ENCODE measurements at places on chromosomes 13 and 19. TPM values are rescaled to one million over a fixed set of nuclear protein-coding genes. Genes with fewer than 3 reads are reported as not detected.

- H3K36me3 ChIP-seq, result no peaks in the 10 kb centered on the region
- no peaks in the 10 kb centered on the region for H3K4me1 ChIP-seq
- H3K27ac ChIP-seq, result no peak overlapping the region
- peaks cover 2% of the 10 kb centered on the region for H3K27me3 ChIP-seq
- H3K4me3 ChIP-seq, result no peak overlapping the region
- no peak for DNase-seq
Observed at GRCh38 chr13:44064357-44064756, 184.7 kb downstream of the LACC1 start.

Gene MAST1
- total RNA-seq, result 0.28 TPM

- H3K27me3 ChIP-seq, result no peaks in the 10 kb centered on the region
- DNase-seq, result no peak
- H3K27ac ChIP-seq, result no peak overlapping the region
- H3K36me3 ChIP-seq, result no peaks in the 10 kb centered on the region
- peaks cover 6% of the 10 kb centered on the region for H3K4me1 ChIP-seq
Observed at GRCh38 chr13:99285432-99286182, 21.6 kb downstream of the GPR183 start.

GRCh38 chr19:14106840-14107239 lies 10.7 kb downstream of the PRKACA start:
- peaks cover 25% of the 10 kb centered on the region for H3K36me3 ChIP-seq
- no peaks in the 10 kb centered on the region for H3K27me3 ChIP-seq
- H3K27ac ChIP-seq, result no peak overlapping the region
- H3K4me1 ChIP-seq, result no peaks in the 10 kb centered on the region

DNA sequence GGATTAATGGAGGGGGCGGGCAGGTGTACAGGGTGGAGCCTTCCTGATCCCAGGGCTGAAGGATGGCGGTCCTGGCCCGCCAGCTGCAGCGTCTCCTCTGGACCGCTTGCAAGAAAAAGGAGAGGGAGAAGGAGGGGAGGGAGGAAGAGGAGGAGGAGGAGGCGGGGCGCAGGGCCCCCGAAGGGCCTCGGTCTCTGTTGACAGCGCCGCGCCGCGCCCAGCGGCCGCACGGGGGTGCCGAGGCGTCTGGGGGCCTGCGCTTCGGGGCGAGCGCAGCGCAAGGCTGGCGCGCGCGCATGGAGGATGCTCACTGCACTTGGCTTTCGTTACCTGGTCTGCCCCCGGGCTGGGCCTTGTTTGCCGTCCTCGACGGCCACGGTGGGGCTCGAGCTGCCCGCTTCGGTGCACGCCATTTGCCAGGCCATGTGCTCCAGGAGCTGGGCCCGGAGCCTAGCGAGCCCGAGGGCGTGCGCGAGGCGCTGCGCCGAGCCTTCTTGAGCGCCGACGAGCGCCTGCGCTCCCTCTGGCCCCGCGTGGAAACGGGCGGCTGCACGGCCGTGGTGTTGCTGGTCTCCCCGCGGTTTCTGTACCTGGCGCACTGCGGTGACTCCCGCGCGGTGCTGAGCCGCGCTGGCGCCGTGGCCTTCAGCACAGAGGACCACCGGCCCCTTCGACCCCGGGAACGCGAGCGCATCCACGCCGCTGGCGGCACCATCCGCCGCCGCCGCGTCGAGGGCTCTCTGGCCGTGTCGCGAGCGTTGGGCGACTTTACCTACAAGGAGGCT lies at the start of gene PPM1N:
PPM1N (plus strand) TSS at position 33 of the 785 bp plus-strand sequence; CDS start at position 63, 30 bp downstream.
- H3K27me3 ChIP-seq, result peaks cover 6% of the 10 kb centered on the region
- no peaks in the 10 kb centered on the region for H3K36me3 ChIP-seq
- peak; percentile 17 for DNase-seq
- peak within 1 kb of the TSS; percentile 29 for H3K4me3 ChIP-seq
- no peaks in the 10 kb centered on the region for H3K4me1 ChIP-seq
- H3K27ac ChIP-seq, result no peak within 1 kb of the TSS

- H3K4me1 ChIP-seq, result peaks cover 16% of the 10 kb centered on the region
- no peak overlapping the region for H3K4me3 ChIP-seq
- no peak for DNase-seq
Observed at GRCh38 chr13:35714588-35715377, 238.3 kb upstream of the MAB21L1 start.

DNA sequence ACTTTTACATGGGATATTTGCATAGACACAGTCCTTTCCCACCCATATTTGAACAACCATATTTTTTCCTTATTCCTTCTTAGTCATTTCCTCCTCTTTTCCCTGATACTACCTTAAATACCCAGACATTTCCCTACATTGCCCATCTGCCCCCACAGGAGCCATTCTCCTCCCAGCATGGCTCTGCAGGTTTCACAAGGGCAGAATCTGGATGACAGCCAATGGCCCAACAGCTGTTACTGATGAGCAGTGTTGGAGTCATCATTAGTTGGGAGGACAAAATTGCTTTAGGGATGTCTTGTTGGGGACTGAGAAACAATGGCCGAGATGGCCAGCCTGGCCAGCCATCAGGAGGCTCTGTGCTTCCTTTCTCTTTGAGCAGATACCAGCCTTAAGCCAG lies 209.5 kb downstream of the KLF5 start:
- H3K27me3 ChIP-seq, result 0 out of 2 replicates have a peak, but pooled peaks cover 2% of the 10 kb centered on the region
- no peak overlapping the region for H3K27ac ChIP-seq
- no peaks in the 10 kb centered on the region for H3K36me3 ChIP-seq

Gene ZIC2
- total RNA-seq, result not detected

Gene TINCR
- not detected for total RNA-seq

- no peak for DNase-seq
- no peaks in the 10 kb centered on the region for H3K4me1 ChIP-seq
- H3K36me3 ChIP-seq, result no peaks in the 10 kb centered on the region
- no peak overlapping the region for H3K27ac ChIP-seq
Observed at GRCh38 chr13:107138486-107138885, 570.5 kb upstream of the ARGLU1 start.

- H3K27me3 ChIP-seq, result no peaks in the 10 kb centered on the region
- peak overlapping the region; percentile 78 for H3K4me3 ChIP-seq
- peak overlapping the region; percentile 89 for H3K27ac ChIP-seq
- peaks cover 11% of the 10 kb centered on the region for H3K36me3 ChIP-seq
Observed at GRCh38 chr13:95301968-95302393, 730 bp upstream of the ABCC4 start.

DNA sequence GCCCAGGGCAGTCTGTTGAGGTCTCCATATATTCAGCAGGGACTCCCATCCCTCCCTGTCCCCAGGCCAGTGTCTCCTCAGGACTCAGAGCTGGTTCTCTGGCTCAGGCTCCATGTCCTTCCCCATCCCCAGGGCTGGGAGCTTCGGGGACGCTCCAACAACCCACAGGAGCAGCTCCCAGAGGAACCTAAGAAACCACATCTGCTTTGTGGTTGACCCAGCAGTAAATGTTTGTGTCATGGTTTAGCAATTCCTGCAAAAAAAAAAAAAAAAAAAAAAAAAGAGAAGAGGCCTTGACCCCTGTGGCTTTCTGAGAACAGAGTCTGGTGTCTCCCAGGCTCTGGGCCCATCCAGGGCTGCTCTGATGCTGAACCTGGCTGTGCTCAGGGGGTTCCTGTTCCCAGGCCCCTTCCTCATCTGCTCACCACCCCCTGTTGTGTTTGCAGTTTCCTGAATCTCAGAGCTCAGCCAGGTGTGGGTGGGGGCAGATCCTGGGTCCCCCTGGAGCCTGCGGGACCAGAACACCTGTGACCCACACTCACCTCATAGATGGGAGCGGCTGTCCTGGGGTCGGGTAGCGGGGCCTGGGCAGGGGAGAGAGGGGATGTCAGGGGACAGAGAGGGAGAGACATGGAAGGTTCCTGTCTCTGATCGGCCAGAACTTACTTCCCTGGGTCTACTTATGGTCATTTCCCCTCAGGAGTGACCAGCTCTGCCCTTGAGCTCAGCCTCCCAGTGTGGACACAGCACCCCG lies 25.2 kb upstream of the CEACAM1 start:
- no peaks in the 10 kb centered on the region for H3K4me1 ChIP-seq
- H3K4me3 ChIP-seq, result no peak overlapping the region
- H3K27ac ChIP-seq, result no peak overlapping the region
- DNase-seq, result peak; percentile 67

DNA sequence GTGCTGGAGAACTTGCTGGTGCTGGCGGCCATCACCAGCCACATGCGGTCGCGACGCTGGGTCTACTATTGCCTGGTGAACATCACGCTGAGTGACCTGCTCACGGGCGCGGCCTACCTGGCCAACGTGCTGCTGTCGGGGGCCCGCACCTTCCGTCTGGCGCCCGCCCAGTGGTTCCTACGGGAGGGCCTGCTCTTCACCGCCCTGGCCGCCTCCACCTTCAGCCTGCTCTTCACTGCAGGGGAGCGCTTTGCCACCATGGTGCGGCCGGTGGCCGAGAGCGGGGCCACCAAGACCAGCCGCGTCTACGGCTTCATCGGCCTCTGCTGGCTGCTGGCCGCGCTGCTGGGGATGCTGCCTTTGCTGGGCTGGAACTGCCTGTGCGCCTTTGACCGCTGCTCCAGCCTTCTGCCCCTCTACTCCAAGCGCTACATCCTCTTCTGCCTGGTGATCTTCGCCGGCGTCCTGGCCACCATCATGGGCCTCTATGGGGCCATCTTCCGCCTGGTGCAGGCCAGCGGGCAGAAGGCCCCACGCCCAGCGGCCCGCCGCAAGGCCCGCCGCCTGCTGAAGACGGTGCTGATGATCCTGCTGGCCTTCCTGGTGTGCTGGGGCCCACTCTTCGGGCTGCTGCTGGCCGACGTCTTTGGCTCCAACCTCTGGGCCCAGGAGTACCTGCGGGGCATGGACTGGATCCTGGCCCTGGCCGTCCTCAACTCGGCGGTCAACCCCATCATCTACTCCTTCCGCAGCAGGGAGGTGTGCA lies 587 bp downstream of the S1PR4 start:
- no peaks in the 10 kb centered on the region for H3K27me3 ChIP-seq
- no peak overlapping the region for H3K27ac ChIP-seq
- H3K4me3 ChIP-seq, result no peak overlapping the region
- H3K4me1 ChIP-seq, result peaks cover 11% of the 10 kb centered on the region
- DNase-seq, result no peak
- H3K36me3 ChIP-seq, result no peaks in the 10 kb centered on the region

DNA sequence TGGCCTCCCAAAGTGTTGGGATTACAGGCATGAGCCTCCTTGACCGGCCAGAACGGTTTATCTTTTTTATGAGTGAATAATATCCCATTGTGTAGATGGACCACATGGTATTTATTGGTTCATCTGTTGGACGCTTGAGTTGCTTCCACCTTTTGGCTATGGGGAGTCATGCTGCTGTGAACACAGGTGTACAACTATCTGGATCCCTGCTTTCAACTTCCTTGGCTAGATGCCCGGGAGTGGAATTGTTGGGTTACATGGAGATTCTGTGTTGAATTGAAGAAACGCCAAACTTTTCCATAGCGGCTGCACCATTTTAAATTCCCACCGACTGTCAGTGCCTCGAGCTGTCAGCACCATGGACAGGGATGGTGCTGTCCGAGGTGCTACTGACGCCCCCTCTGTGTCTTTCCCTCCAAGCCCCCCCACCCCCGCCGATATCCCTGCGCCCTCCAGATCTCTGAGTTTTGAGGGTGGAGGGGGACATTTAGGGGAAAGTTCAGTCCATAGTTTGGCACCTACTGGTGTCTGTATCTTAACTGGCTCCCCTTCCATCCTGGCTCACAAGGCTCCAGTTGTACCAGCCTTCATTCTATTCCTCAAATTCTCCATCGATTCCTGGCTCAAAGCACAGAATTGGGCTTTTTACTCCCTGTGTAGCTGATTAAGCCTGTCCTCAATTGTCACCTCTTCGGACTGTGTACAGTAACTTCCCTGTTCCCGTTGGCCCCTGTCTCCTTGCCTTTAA lies 27.3 kb downstream of the PNPLA6 start:
- no peaks in the 10 kb centered on the region for H3K27me3 ChIP-seq
- H3K27ac ChIP-seq, result no peak overlapping the region
- H3K36me3 ChIP-seq, result peaks cover 30% of the 10 kb centered on the region
- DNase-seq, result no peak

DNA sequence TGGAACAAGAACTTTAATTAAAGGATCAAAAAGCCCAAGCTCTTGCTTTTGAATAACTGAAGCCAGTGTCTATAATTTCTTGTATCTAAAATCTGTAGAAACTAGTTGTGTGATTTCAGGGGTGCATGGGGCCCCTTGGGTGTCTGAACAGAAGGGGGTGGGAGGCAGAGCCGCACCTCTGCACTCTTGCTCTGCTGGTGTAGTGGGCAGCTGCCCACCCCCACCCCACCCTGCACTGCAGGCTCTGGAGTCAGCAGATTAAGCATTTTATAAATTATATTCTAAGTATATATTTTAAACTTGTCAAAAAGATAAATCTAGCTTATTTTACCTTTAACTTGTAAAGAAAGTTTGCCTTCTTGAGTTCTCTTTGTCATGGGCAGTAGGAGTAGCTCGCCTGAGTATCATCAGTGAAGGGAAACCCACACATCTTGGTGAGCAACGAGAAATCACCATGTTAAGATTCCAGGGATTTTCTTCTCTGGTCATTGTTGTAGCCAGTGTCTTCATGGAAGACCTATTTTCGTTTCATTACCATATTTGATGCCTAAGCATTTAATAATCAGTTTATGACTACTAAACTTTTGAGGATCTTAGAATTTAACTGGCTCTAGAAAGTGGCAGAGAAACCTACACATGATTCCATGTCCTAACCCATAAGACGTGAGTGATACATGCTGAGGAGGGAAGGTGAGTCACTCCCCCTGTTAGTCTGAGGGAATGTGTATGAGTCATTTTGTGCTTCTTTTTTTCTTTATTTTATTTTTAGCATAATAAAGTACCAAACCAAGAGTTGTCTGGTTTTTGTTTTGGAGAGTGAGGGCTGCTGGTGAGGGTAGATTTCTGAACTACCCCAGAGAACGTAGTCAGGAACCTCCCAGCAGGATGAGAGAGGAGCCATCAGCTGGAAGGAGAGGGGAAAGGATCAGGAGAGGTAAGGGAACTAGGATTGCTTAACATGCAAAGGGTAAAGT lies 7.7 kb downstream of the UBE2L5 start:
- peaks cover 3% of the 10 kb centered on the region for H3K4me1 ChIP-seq
- DNase-seq, result peak; percentile 95
- no peaks in the 10 kb centered on the region for H3K36me3 ChIP-seq
- no peaks in the 10 kb centered on the region for H3K27me3 ChIP-seq
- no peak overlapping the region for H3K4me3 ChIP-seq
- H3K27ac ChIP-seq, result peak overlapping the region; percentile 62

DNA sequence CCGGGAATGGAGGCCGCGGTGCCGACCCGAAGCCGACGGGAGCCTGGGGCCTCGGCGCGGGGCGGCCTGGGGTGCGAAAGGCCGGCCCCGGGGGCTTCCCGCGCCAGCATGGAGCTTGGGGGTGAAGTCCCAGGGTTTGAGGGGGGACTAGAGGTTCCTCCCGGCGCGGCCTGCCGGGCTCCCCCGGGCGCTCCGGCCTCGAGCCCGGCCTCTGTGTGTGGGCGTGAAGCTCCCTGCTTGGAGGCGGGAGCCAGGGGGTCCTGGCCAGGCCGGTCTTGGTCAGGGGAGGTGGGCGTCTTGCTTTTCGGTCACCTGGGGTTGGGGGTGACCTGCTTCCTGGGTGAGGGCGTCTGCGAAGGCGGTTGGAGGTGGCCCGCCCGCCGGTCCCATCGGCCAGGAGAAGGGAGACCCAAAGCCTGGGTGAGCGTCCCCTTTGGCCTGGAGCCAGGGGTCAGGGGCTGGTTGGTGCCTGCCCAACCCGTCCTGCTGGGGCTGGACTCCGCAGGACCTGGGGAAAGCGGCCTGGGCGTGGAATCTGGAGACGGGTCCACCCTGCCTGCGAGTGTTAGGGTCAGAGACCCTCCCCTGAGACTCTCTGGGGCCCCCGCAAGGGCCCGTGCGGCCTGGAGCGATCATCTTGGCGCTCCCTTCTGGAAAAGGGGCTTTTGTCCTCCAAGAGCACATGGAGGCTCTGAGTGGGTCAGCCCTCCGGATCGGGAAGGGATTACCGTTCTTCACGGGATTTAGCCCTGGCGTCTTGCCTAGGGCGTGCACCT lies 535 bp downstream of the BSG start:
- H3K36me3 ChIP-seq, result no peaks in the 10 kb centered on the region
- peak; percentile 56 for DNase-seq
- peaks cover 26% of the 10 kb centered on the region for H3K4me1 ChIP-seq
- H3K27me3 ChIP-seq, result no peaks in the 10 kb centered on the region
- peak overlapping the region; percentile 72 for H3K4me3 ChIP-seq

Gene ADGRE1
- not detected for total RNA-seq

Gene GTPBP3
- 4.3 TPM for total RNA-seq

Data from IMR-90 (cell line).